Right kidney (tissue), 9 donors: ENCODE measurements at places on chromosomes 16 and 17.

- no peak for DNase-seq
Measured at GRCh38 chr17:48792033-48792798, 24.8 kb downstream of the TTLL6 start.

DNA sequence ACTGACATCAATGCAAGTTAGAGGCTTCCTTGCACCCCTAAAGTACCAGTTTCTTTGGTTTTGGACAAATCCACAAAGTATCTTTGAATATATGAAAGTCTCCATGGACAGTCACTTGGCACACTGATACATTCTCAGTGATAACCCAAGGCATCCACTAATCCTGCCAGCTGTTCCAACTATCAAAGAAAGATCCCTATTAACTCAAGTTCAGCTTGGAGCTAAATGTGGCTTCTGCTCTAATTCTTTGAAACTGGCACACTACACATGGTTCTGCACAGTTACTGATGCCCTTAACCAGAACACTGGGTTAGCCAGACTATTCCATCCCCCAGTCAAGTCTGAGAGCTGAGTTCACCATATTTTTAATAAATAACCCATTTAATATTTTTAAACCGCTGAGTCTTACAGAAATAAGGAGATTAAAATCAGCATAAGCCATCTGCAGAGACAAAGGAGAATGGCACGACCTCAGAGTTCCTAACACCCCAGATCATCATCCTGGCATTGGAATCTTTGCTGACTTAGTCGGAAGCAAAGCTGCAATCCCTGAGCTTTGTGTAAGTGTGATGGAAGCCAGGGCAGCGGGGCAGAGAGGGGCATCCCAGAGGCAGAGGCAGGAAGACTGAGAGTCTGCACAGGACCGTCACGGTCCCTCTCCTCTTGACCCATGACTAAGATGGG lies 6.3 kb downstream of the CACNG1 start:
- no peak for DNase-seq

GRCh38 chr16:76661691-76662235 lies 384.6 kb downstream of the CNTNAP4 start:
- DNase-seq = no peak

GRCh38 chr16:86353948-86354347 lies 156.4 kb upstream of the FOXF1 start:
- no peak for DNase-seq

DNA sequence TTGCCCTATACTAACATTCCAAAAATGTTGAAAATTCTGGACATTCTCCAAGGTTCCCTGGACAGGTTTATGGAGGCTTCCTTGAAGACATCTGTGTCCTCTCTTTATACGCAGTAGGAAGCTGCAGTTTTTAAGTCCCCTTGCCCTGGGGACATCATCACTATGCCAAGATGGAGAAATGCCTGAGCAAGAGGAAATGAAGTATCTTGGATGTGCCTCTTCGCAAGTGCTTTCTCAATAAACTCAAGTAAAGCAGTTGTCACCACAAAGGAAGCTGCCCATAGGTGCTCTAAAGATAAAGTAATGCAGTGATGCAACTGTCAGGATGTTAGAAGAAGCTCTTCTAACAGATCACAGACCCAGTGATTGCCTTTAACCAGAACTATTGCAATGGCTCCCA lies 71.0 kb downstream of the CDYL2 start:
- no peak for DNase-seq

DNA sequence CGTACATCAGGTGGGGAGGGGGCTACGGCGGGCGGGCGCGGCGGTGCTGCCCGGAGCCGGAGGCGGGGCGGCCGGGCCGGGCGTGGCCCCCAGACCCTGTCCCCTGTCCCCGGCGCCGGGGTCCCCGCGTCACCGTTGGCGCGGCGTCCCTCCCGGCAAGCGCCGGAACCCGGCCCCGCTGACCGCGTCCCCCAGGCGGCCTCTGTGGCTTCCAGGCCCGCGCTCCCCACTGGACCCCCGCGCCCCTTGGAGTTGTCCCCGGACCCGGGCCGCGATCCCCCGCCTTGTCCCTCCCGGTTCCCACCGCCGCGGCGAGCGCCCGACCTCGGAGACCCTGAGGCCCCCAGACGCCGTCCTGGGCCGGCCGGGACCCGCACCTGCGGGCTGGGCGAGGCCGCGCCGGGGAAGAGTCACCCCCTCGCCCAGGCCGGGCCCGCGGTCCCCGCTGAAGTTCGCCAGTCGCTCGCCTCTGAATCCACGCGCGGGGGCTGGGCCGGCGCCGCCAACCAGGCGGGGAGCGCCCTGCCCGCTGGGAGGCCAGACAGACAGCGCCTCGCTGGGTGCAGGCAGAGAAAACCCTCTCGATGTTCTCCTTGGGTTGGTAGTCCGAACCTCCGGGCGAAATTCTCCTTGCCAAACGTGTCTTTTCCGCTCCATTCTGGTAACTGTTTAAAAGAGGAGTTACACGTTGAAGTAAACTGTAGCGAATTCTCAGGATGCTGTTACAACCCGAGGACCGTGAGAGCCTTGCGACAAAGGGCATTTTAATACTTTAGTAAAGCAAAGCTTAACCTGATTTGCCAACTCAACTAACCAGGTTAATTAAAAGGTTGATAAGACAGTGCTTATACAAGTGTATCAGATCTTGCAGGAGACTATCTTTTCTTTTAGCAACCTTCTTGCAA lies 761 bp downstream of the GAN start:
- peak; percentile 80 for DNase-seq

DNA sequence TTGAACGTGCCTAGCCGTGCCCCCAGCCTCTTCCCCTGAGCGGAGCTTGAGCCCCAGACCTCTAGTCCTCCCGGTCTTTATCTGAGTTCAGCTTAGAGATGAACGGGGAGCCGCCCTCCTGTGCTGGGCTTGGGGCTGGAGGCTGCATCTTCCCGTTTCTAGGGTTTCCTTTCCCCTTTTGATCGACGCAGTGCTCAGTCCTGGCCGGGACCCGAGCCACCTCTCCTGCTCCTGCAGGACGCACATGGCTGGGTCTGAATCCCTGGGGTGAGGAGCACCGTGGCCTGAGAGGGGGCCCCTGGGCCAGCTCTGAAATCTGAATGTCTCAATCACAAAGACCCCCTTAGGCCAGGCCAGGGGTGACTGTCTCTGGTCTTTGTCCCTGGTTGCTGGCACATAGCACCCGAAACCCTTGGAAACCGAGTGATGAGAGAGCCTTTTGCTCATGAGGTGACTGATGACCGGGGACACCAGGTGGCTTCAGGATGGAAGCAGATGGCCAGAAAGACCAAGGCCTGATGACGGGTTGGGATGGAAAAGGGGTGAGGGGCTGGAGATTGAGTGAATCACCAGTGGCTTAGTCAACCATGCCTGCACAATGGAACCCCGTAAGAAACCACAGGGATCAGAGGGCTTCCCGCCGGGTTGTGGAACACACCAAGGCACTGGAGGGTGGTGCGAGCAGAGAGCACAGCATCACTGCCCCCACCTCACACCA lies 724 bp downstream of the GAA start:
- peak; percentile 68 for DNase-seq

GRCh38 chr16:71492786-71493185 lies 3.7 kb upstream of the ZNF19 start:
- DNase-seq = no peak

- DNase-seq = peak; percentile 47
Measured at GRCh38 chr17:81391293-81391935, 3.8 kb upstream of the BAHCC1 start.

GRCh38 chr17:76384222-76384986 lies at the start of gene SPHK1:
Gene SPHK1, plus strand, starts transcription at chr17:76384609. Its CDS starts 1,036 bp downstream, at chr17:76385645.
- DNase-seq = peak; percentile 85

DNA sequence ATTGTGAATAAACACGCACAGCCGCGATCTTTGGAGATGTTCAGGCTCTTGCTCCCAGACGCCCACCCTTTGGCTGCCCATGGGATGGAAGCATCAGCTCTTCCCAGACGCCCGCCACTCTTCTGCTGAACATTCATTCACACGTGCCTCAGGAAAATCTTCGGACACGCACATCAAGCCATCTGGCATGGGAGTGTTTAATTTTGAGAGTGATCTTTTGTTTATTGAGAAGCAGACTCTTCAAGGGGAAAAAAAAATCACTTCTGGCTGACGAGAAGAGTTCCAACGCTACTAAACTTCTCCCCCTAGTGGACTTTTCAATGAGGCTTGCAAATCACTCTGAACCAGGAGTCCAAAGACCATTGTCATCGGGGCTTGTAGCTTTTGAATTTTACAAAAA lies 62.0 kb upstream of the NUDT7 start:
- peak; percentile 35 for DNase-seq

- no peak for DNase-seq
Measured at GRCh38 chr16:924063-924462, 46.7 kb downstream of the LMF1 start.

GRCh38 chr16:24430954-24431760 lies 108.2 kb upstream of the RBBP6 start:
- DNase-seq = no peak

DNA sequence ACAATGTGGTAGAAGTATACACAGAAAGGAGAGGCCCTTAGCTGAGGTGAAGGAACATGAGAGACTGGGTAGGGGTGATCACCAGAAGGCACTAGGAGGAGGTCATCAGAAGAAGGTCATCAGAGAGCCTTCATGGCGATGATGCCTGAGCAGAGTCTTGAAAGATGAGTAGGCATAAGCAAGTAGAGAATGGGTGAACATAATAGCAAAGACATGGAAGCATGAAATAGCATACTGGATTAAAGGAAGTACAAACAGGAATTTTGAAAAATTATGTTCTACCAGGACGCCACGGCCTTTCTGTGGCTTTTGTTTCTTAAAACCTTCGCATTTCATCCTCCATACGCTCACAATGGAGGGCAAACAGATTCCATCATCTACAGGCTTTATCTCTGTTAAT lies 2.9 kb downstream of the IKZF3 start:
- DNase-seq = no peak

- peak; percentile 82 for DNase-seq
Measured at GRCh38 chr17:28227316-28228108, 91.5 kb upstream of the TMEM97 start.

- DNase-seq = no peak
Measured at GRCh38 chr16:87076950-87077749, 240.0 kb downstream of the C16orf95 start.

- no peak for DNase-seq
Measured at GRCh38 chr16:57166951-57167350, 18.9 kb downstream of the PSME3IP1 start.

DNA sequence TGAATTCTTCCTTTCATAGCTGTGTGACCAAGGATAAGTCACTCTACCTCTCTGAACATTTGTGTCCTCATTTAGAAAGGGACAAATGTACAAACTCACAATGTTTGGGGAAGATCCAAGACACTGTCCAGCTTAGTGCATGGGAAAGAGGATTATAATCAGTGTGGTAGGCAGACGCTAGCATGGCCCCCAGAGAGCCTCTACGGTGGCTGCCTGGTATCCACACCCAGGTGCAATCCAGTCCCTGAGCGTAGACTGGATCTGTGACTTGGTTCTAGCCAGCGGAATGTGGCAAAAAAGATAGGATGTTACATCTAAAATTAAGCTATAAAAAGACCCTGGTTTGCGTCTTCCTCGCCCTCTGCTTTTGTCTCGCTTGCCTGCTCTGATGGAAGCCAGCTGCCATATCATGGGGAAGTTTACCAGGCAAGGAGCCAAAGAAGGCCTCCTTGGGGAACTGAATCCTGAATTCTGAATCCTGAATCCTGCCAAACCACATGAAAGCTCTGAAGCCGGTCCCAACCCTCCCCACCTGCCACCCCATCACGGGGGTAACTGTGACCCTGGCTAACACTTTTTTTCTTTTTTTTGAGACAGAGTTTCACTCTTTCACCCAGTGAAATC lies 51.7 kb downstream of the PLXDC1 start:
- DNase-seq = peak; percentile 70

GRCh38 chr16:49639739-49640431 lies 216.0 kb downstream of the ZNF423 start:
- peak; percentile 79 for DNase-seq

GRCh38 chr16:68072038-68072695 lies 13.0 kb upstream of the NFATC3 start:
- no peak for DNase-seq

GRCh38 chr17:70184770-70185169 lies 15.4 kb downstream of the KCNJ2 start:
- DNase-seq = no peak

DNA sequence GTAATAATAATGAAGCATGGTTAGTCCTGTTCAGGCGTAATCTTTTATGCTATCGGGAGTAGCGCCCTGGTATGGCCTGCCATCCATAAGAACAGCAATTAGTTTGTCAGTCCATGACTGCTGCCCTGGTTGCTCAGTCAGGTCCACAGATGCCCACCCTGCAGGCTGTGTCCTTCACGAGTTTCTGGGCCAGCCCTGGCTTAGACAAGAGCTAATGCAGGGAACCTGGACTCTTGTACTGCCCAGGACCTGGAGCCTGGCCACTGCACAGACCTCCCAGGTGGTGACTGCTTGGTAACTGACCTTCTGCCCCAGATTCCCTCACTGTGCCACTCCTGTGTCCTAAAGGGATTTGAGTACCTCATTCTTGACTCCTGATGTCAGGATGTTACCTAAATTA lies 161.1 kb upstream of the NOG start:
- DNase-seq = no peak

DNA sequence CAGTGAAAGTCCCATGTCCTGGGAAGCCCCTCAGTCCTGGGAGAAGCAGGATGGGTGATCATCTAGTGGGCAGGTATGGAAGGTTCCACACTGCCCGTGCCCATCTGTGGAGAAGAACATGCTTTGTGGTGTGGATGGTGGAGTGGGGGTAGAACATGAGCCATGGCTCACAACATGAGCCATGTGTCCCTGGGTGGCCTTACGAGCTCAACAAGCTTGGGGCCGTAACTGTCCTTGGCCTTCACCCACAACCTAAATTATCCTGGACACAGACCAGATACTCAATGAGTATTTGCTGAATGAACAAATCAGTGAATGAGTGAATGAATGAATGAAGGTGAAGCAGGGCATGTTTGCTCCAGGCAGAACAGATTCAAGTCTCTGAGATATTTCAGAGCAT lies 13.5 kb downstream of the SOX8 start:
- no peak for DNase-seq

GRCh38 chr17:80152081-80152702 lies 5.3 kb upstream of the EIF4A3 start:
- DNase-seq = no peak

- no peak for DNase-seq
Measured at GRCh38 chr17:44383861-44384260, 5.6 kb downstream of the ITGA2B start.

GRCh38 chr17:81462506-81463125 lies 50.0 kb downstream of the ACTG1 start:
- no peak for DNase-seq

DNA sequence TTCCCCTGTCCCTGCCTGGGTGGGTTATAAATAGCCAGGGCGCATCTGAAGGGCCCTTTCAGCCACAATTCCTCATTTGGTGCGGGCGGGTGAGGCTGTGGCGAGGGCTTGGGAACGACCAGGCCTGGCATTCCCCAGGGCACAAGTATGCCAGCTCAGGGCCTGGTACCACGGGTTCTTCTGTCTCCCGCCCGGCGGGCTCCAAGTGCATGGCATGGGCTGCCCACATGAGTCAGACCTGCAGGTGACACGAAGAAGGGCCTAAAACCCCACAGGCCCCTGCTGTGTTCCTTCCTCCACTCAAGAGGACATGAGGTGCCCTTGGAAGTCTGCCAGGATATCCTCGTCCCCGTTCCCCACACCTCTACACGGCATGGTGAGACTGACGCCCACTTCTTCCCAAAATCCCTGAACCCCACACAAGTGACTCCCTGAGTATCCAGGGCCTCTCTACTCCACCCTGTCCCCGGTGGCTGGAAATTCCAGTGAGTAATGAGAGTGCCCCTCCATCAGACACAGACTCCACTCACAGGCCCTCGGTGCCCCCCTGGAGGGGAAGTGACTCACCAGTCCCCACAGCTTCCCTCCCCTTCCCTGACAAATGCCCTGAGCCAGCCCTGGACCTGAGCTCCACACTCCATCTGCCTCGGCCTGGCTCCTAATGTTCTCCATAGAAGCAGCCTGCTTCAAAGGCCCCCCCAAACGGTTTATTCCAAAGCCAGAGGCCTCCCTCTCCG lies 68.8 kb downstream of the ABR start:
- DNase-seq = peak; percentile 39
